GM12865 (cell line): ENCODE measurements at places on chromosomes 4 and X.
A peak's percentile ranks its signal among the peaks of the same experiment; 100 is the strongest.

GRCh38 chrX:142977128-142977914 lies 48.4 kb upstream of the SPANXN4 start:
- DNase-seq = peak; percentile 84

DNA sequence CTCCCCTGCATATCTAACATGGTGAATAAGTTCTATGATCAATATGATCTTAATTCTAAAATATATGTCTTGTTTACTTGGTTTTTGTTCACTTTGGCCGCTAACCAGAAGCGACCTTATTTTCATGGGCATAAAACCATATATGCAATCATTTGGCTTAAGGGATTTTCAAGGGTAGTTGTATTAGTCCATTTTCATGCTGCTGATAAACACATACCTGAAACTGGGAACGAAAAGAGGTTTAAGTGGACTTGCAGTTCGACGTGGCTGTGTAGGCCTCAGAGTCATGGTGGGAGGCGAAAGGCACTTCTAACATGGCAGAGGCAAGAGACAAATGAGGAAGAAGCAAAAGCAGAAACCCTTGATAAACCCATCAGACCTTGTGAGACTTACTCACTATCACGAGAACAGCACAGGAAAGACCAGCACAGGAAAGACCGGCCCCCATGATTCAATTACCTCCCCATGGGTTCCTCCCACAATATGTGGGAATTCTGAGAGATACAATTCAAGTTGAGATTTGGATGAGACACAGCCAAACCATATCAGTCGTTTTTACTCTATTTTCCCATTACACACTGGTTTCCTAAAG lies 114.3 kb upstream of the CPEB2 start:
- no peak for DNase-seq

DNA sequence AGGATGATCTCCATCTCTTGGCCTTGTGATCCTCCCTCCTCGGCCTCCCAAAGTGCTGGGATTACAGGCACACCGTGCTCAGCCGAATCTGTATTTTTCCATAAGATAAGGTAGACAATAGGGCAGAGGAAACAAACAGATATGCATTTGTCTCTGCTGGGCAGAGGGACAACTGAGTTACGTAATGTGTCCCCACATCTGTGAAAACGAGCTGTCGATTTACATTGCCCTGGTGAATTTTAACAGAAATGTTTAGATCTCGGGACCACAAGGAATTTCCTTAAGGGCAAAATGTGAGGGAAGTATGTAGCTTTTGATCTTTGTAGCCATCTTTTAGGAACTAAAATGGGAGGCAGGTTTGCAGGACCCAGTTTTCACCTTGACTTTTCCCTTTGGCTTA lies 189.7 kb downstream of the TRIML1 start:
- no peak for DNase-seq

DNA sequence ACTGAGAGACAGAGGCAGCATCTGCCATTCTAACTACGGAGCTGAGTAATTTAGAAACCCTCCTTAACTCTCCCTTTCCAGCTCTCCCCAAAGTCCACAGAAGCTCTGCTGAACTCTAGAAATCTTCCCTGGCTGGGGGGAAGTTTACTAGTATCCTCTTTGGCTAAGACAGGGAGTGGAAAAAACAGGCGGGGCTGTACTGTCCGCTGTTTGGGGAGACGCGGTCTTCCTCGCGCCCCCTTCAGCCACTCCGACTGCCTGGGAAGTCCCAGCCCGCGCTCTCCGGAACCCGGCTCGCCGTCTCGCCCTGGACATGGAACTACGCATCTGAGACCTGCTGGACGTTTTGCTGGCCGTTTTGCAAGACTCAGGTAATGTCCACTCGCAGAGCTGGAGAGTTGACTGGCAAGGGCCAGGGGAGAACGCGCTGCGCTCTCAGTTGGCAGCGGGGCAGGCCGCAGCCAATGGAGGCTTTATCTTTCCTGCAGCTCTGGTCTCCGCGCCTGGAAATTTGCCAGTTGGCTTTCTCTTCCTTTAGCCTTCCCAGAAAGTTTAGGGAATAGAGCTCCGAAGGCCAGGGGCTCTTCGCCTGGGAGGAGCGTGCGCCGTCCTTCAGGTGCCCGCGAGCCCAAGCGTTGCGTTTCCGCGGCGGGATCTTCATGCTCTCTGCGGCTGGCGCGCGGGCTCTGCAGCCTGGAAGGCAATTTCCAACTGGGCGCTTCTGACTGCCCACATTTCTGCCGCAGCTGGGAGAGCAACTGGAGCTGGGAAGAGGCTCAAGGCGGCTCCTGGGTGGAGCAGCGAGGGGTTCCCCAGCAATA lies 892 bp downstream of the IL1RAPL2 start:
- no peak for DNase-seq

DNA sequence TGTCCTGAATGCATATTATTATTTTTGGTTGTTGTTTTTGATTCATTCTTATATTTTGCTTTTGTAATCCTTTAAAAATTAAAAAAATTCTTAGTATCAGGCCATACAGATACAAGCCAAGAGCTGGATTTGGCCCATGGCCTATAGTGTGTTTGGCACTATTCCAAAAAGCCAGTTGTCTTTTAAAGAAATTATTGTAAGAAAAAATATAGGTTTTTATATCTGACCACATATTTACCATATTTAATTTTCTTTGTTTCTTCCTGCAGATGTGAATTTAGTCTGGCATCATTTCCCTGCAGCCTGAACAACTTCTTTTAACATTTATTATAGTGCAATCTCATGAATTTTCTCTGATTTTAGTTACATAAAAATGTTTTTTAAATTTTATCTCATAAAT lies 652.8 kb upstream of the NR3C2 start:
- DNase-seq = no peak

DNA sequence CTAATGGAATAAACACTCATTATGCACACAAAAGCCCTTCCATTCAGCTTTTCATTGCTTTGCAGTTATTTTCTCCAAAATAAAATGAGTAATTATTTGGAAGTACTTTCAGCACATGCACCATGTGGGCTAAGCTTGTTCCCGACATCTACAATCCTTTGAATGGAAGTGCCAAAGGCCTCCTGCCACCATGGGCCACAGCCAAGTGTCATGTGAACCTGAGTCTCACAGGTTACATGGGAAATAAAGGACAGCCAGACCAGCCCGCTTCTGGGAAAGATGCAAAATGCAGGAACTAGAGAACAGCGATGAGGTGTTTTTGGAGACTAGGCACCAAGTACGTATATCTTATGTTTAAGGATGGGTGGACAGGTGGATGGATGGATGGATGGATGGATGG lies 181.8 kb downstream of the AFF2 start:
- no peak for DNase-seq

- DNase-seq = no peak
These were observed 294.8 kb downstream of the ASMT start for GRCh38 chrX:1909419-1910206.

- DNase-seq = no peak
These were observed 104.4 kb upstream of the CXCL13 start for GRCh38 chr4:77501240-77501639.

DNA sequence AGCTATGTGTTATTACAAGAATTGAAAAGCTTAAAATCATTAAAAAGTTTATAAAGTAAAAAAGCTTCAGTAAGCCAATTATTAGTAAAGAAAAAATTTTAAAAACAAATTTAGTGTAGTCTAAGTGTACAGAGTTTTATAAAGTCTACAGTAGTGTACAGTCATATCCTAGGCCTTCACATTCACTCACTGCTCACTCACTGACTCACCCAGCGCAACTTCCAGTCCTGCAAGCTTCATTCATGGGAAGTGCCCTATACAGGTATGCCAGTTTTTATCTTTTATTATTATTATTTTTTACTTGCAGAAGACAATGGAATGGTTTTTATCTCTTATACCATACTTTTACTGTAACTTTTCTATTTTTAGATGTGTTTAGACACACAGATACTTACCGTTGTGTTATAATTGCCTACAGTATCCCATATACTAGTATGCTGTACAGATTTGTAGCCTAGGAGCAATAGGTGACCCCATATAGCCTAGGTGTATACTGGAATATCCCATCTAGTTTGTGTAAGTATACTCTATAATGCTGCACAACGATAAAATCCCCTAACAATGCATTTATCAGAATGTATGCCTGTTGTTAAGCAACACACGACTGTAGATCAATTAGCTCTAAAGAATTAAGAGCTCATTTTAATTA lies 230.7 kb downstream of the DCLK2 start:
- DNase-seq = no peak

- no peak for DNase-seq
These were observed 45.7 kb upstream of the DCLK2 start for GRCh38 chr4:150032541-150032940.

- DNase-seq = no peak
These were observed 314.5 kb downstream of the CAMK2D start for GRCh38 chr4:113447061-113447460.

DNA sequence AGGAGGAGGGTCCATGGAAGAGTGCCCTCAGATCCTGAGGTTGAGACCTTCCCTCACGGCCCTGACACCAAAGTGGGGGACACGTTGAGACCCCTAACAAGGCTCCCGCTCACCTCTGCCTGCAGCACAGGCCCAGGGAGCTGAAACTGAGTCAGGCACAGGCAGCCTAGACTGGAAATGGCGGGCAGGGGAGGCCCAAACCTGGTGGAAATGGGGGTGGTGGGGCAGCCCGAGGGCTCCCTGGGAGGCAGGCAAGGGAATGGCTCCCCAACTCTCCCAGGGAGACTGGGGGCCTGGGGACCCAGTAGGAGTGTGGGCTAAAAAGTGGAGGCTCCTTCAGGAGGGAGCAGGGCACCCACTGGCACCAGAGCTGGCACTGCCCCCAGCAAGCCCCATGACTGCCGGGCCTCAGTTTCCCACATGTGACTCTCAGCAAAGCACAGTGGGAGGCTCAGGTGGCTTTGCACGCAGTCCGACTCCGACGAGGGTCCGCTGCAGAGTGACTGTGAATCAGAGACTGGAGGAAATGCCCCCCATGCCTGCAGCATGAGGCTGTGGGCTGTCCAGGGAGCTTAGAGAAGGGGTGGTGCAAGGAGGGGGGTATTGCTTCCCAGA lies 5.9 kb downstream of the NKX1-1 start:
- DNase-seq = no peak

GRCh38 chr4:175953960-175954521 lies 111.6 kb upstream of the WDR17 start:
- DNase-seq = peak; percentile 51

DNA sequence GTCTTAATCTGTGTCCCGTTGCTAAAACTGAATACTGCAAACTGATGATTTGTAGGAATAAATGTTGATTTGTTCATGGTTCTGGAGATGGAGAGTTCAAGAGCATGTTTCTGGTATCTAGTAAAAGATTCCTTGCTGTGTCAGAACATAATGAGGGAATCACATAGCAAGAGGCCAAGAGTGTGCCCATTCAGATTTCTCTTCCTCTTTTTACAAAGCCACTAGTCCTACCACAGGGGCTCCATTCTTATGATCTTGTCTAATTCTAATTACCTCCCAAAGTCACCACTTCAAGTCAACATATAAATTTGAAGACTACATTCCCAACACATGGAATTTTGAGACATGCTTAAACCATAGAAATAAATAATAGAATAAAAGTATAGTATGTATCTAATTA lies 608.8 kb upstream of the EPHA5 start:
- no peak for DNase-seq
